ENCODE measurements at places on chromosomes 7 and 10.
A peak's percentile ranks its signal among the peaks of the same experiment; 100 is the strongest.

DNA sequence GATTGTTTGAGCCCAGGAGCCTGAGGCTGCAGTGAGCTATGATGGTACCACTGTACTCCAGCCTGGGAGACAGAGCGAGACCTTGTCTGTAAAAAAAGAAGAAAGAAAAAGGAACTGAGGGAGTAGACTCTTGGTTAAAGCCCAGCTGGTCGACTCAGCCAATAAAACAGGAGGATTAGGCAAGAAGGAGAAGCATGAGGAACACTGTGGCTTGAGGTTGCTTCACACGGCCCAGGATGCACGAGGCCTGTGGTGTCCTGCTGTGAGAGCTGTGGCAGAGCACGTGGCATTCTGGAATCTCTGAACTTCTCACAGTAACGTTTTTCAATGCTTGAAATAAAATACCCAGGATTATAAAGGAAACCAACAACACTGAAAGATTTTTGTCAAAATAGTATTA is 93.3 kb downstream of the CUL2 start:
- H3K4me3 ChIP-seq = no peak overlapping the region
- no peaks in the 10 kb centered on the region for H3K4me1 ChIP-seq
- H3K36me3 ChIP-seq = no peaks in the 10 kb centered on the region
- DNase-seq = no peak

- DNase-seq = no peak
- no peaks in the 10 kb centered on the region for H3K36me3 ChIP-seq
- no peak overlapping the region for H3K4me3 ChIP-seq
Observed at GRCh38 chr10:121076776-121077715, 225.9 kb downstream of the WDR11 start.

DNA sequence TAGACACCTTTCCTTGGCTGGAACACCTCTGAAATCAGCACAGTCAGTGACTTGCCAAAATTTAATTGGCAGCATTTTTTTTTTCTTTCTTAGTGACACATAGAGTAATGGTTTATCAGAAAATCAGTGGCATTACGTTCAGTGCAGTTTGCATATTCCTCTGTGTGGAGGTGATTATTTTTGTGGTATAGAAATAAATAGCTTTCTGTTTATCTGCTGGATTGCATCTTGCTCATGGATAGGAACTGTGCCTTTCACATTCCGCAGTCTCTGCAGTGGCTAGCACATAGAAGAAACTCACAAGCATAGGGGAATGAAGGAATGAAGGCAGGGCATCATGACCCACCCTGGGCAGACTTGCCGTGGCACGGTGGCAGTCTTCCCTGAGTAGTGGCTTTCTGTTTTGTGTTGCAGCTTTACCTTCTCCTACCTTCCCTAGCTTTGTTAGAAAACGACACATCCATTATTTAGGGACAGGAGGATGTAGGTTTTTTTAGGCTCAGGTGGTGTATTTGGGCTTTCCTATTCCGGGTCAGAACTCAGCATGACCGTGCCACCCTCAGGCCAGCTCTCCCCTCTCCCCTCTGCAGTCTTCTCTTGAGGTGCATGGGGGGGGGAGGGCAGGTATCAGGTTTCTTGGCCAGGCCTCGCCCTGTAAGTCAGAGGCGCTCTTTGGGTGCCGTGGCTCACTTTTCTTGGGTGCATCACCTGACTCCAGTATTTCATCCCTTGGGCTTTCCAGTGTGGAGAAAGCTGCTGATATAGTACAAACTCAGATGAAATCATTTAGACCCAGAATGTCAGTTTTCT is 112.5 kb upstream of the GJD4 start:
- H3K4me3 ChIP-seq = no peak overlapping the region
- peaks cover 23% of the 10 kb centered on the region for H3K4me1 ChIP-seq
- H3K27ac ChIP-seq = no peak overlapping the region
- no peak for DNase-seq
- H3K36me3 ChIP-seq = peaks cover 3% of the 10 kb centered on the region

GRCh38 chr10:114498413-114499111 is 94.3 kb upstream of the AFAP1L2 start:
- no peaks in the 10 kb centered on the region for H3K27me3 ChIP-seq
- no peak overlapping the region for H3K4me3 ChIP-seq
- no peaks in the 10 kb centered on the region for H3K36me3 ChIP-seq
- no peak for DNase-seq
- no peaks in the 10 kb centered on the region for H3K4me1 ChIP-seq

DNA sequence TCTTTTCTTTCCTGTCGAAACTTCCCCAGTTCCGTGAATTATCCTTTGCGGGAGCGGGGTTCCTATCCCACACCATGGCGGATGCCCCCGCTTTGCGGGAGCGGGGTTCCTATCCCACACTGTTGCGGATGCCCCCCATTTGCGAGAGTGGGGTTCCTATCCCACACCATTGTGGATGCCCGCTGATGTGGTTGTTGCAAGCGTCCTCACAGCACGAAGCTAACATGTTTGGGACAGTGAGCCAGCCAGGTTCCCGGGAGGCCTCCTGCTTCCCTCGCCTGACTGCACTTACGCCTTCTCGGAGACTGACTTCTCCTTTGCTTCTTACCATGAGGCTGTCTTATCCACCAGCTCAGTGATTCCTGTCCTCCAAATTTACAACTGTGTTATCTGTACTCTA is 134.7 kb downstream of the VIPR2 start:
- no peak overlapping the region for H3K27ac ChIP-seq
- H3K27me3 ChIP-seq = no peaks in the 10 kb centered on the region
- H3K4me3 ChIP-seq = no peak overlapping the region
- H3K4me1 ChIP-seq = peaks cover 38% of the 10 kb centered on the region

DNA sequence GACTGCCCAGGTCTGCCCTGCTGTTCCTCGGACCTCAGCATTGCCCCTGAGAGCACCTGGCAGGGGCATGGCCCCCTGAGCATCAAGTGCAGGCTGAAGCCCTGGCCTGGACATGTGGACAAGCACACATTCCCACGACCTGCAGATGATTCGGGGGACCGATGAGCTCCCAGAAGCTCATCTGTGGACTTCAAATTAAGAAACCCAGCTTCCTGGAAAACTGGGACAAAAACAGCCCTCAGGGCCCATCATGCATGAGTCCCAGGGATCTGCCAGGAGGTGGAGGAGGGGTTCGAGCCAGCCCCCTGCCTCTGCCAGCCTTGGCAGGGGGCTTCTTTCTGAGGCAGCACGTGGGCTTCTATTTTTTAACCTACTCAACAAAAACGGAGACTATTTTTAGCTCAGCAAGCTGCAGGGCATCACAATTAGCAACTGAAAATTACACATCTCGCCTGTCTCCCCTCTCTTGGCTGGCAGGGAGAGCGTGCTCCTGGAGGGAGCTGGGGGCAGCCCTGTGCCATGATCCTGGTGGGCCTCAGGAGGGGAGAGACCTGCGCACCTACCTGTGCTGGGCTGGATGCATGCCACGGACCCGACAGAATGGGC is 51.8 kb downstream of the RASGEF1A start:
- H3K27me3 ChIP-seq = no peaks in the 10 kb centered on the region
- H3K27ac ChIP-seq = no peak overlapping the region
- H3K4me3 ChIP-seq = no peak overlapping the region
- no peak for DNase-seq

DNA sequence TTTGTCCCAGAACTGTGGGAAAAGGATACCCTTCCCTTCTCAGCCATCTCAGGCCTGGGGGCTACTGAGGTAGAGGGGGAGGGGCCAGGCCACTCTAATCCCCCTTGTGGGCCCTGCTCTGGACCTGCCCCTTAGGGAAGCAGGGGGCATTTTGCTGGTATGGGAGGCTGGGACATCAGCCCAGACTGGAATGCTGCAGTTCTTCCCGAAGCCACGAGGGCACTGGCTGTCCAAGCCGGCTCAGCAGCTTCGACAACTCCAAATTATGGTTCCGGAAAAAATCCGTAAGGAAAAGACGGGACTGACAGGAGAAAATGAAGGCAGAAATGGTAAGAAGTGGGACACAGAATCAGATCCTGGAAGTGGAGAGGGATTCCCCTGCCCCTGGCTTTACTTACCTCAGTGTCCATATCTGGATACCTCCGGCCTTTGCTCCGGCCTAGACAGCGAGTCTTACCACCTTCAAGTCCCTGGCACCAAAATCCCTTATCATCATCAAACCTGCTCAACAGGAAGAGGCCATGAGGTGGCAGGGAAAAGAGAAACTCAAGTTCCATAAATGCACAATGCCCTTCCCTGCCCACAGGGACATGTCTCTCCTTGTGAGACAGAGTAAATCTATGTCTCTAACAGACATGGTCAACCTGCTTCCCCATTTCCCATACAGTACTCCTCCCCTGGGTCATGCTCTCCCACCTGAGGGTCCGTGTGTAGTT is 9.0 kb downstream of the NDST2 start:
- peaks cover 8% of the 10 kb centered on the region for H3K4me1 ChIP-seq
- DNase-seq = no peak
- peaks cover 85% of the 10 kb centered on the region for H3K36me3 ChIP-seq
- no peaks in the 10 kb centered on the region for H3K27me3 ChIP-seq
- H3K27ac ChIP-seq = no peak overlapping the region
- no peak overlapping the region for H3K4me3 ChIP-seq

GRCh38 chr7:44196450-44196872 is 4.3 kb upstream of the YKT6 start:
- no peaks in the 10 kb centered on the region for H3K27me3 ChIP-seq
- H3K36me3 ChIP-seq = no peaks in the 10 kb centered on the region
- no peak for DNase-seq

GRCh38 chr10:114504769-114505579 is 100.7 kb upstream of the AFAP1L2 start:
- no peaks in the 10 kb centered on the region for H3K36me3 ChIP-seq
- peak overlapping the region; percentile 8 for H3K27ac ChIP-seq
- DNase-seq = peak; percentile 23
- H3K4me1 ChIP-seq = peaks cover 7% of the 10 kb centered on the region
- H3K4me3 ChIP-seq = no peak overlapping the region
- H3K27me3 ChIP-seq = no peaks in the 10 kb centered on the region

- H3K4me3 ChIP-seq = peak overlapping the region; percentile 94
- H3K36me3 ChIP-seq = no peaks in the 10 kb centered on the region
- no peaks in the 10 kb centered on the region for H3K27me3 ChIP-seq
Observed at GRCh38 chr10:31320550-31321211, 1.7 kb downstream of the ZEB1 start.

- H3K4me3 ChIP-seq = no peak overlapping the region
- H3K27ac ChIP-seq = no peak overlapping the region
- H3K4me1 ChIP-seq = no peaks in the 10 kb centered on the region
Observed at GRCh38 chr7:141541375-141541774, 9.8 kb upstream of the AGK start.

- H3K36me3 ChIP-seq = no peaks in the 10 kb centered on the region
- H3K4me1 ChIP-seq = peaks cover 22% of the 10 kb centered on the region
- peak overlapping the region; percentile 38 for H3K4me3 ChIP-seq
- H3K27me3 ChIP-seq = no peaks in the 10 kb centered on the region
Observed at GRCh38 chr7:71015252-71015900, 116.6 kb upstream of the GALNT17 start.

GRCh38 chr7:100204454-100204853 is 15.3 kb upstream of the PVRIG start:
- no peak overlapping the region for H3K4me3 ChIP-seq
- no peaks in the 10 kb centered on the region for H3K4me1 ChIP-seq
- no peak overlapping the region for H3K27ac ChIP-seq
- DNase-seq = no peak
- H3K27me3 ChIP-seq = no peaks in the 10 kb centered on the region
- H3K36me3 ChIP-seq = no peaks in the 10 kb centered on the region

DNA sequence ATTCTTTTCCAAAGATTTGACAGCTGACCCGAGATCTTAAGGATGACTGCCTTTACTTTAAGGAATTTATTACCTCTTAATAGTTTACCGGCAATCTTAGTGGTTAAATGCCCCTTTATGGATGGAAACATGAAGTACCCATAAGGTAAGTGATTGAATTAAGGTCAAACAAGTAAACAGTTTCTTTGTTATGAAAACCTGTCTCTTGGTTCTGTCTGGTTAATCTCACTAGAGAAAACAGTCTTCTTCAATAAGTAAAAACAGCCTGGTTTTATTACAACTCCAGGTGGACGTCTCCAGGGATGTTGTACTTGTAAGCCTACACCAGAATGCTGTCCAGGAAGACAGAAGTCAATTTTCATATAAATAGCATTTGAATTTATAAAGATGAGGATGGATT is 161.8 kb upstream of the MTPN start:
- no peaks in the 10 kb centered on the region for H3K4me1 ChIP-seq
- no peak for DNase-seq

DNA sequence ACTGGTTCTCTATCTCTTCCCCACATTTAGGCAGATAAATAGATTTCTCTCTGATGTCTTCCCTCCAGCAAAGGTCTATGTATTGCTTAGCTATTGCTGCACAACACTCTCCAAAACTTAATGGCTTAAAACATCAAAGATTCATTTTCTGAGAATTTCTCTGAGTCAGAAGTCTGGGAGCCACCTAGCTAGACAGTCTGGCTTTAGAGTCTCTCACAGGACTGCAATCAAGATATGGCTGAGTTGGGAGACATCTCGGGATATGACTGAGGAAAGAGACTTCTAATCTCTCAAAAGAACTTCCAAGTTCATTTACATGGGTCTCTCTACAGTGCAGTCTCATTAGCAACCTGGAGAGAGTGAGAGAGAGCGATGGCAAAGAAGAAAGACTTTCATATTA is 553.6 kb upstream of the GHITM start:
- no peak overlapping the region for H3K27ac ChIP-seq
- no peaks in the 10 kb centered on the region for H3K4me1 ChIP-seq
- no peaks in the 10 kb centered on the region for H3K36me3 ChIP-seq
- DNase-seq = no peak

GRCh38 chr10:97101166-97101940 is 84.4 kb downstream of the SLIT1 start:
- H3K36me3 ChIP-seq = no peaks in the 10 kb centered on the region
- H3K27ac ChIP-seq = no peak overlapping the region
- peaks cover 7% of the 10 kb centered on the region for H3K4me1 ChIP-seq
